ENCODE measurements at places on chromosomes 2 and 18.

DNA sequence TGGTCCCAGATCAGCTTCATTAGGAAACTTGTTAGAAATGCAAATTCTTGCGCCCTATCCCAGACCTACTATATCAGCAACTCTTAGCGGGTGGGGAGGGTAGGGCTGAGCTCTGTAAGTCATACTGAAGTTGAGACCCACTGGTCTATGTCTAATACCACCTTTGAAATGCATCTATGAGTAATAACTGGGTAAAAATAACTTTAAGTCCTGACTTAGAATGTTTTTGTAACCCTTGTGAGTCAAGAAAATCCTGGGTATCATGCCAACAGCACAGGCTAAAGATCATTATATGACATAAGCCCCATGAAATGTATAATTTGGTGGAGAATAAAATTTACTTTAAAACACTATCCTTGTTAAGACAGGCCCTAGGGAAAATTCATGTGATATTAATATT lies 41.4 kb downstream of the PRKD3 start:
- no peaks in the 10 kb centered on the region for H3K4me1 ChIP-seq
- no peaks in the 10 kb centered on the region for H3K27me3 ChIP-seq
- H3K36me3 ChIP-seq = no peaks in the 10 kb centered on the region
- H3K27ac ChIP-seq = no peak overlapping the region

- no peak overlapping the region for H3K4me3 ChIP-seq
- no peak overlapping the region for H3K27ac ChIP-seq
- no peaks in the 10 kb centered on the region for H3K36me3 ChIP-seq
Observed at GRCh38 chr2:168416555-168416954, 39.5 kb upstream of the CERS6 start.

GRCh38 chr2:224596289-224596688 lies 11.1 kb upstream of the CUL3 start:
- no peaks in the 10 kb centered on the region for H3K36me3 ChIP-seq
- no peaks in the 10 kb centered on the region for H3K27me3 ChIP-seq
- no peaks in the 10 kb centered on the region for H3K4me1 ChIP-seq
- H3K4me3 ChIP-seq = no peak overlapping the region
- DNase-seq = no peak

GRCh38 chr2:45884126-45884525 lies 232.7 kb downstream of the PRKCE start:
- no peaks in the 10 kb centered on the region for H3K36me3 ChIP-seq
- DNase-seq = no peak
- H3K27me3 ChIP-seq = no peaks in the 10 kb centered on the region
- H3K4me1 ChIP-seq = peaks cover 18% of the 10 kb centered on the region
- H3K4me3 ChIP-seq = no peak overlapping the region
- H3K27ac ChIP-seq = no peak overlapping the region

- no peak for DNase-seq
- H3K4me1 ChIP-seq = no peaks in the 10 kb centered on the region
- H3K27me3 ChIP-seq = no peaks in the 10 kb centered on the region
- no peak overlapping the region for H3K4me3 ChIP-seq
- H3K27ac ChIP-seq = no peak overlapping the region
- H3K36me3 ChIP-seq = no peaks in the 10 kb centered on the region
Observed at GRCh38 chr2:101893681-101894381, 97.9 kb upstream of the IL1R2 start.

- H3K27me3 ChIP-seq = no peaks in the 10 kb centered on the region
- no peaks in the 10 kb centered on the region for H3K36me3 ChIP-seq
- DNase-seq = no peak
- no peak overlapping the region for H3K27ac ChIP-seq
- H3K4me3 ChIP-seq = no peak overlapping the region
Observed at GRCh38 chr2:127783101-127783500, 27.9 kb downstream of the WDR33 start.
